ENCODE measurements at places on chromosomes 13 and 19.

- no peak for DNase-seq
Measured at GRCh38 chr13:77701305-77701704, 3.8 kb downstream of the SLAIN1 start.

DNA sequence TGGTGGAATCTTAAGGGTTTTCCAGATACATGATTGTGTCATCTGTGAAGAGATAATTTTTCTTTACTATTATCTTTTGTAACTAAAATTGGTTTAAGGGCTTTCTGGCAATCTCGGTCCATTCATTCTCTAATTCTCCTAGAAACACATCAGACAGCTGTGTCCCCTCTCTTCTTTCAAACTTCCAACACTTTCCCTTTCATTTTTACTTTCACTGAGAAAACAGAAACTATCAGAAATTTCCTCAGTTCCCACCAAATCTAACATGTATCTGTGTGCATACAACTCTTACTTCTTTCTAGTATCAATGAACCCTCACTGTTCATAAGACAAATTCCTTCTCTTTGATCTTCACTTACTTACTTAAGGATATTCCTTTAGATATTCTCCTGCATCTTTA lies 40.2 kb downstream of the KCNRG start:
- DNase-seq, result no peak

- DNase-seq, result no peak
Measured at GRCh38 chr13:41411522-41411921, 45.8 kb upstream of the RGCC start.

GRCh38 chr13:94950303-94950702 lies 238.0 kb upstream of the SOX21 start:
- DNase-seq, result no peak

GRCh38 chr13:46124967-46125933 lies 20.4 kb upstream of the CPB2 start:
- no peak for DNase-seq

- DNase-seq, result no peak
Measured at GRCh38 chr19:33947265-33947964, 150.7 kb downstream of the KCTD15 start.

DNA sequence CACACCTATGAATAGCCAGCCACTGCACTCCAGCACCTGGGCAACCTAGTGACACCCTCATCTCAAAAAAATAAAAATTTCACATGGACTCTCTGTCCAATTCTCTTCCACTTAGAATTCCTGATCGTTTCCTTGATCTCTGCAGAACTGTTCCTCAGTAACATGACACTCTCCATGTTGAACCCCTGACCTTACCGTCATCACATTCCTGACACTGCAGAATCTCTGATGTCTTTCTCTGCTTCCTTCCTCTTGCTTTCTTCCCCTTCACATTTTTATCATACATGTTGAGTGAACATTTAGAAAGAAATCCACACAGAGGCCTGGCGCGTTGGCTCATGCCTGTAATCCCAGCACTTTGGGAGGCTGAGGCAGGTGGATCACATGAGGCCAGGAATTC lies 15.0 kb downstream of the ZNF114 start:
- no peak for DNase-seq

GRCh38 chr13:30720172-30720869 lies 15.0 kb upstream of the ALOX5AP start:
- no peak for DNase-seq

Measured in stimulated activated CD4-positive, alpha-beta T cell treated with anti-CD3 and anti-CD28 coated beads, Interleukin-4, amount 100 ng/mL, for 1 hour (primary cell).